Astrocyte (in vitro differentiated cells and primary cell): ENCODE measurements at places on chromosomes 7 and 10.

GRCh38 chr10:36280321-36280741, 638.2 kb upstream of the FZD8 start:
- peak; percentile 20 for DNase-seq

- DNase-seq: peak; percentile 32
These were observed 1.8 kb upstream of the MICALL2 start for GRCh38 chr7:1460821-1461645.

DNA sequence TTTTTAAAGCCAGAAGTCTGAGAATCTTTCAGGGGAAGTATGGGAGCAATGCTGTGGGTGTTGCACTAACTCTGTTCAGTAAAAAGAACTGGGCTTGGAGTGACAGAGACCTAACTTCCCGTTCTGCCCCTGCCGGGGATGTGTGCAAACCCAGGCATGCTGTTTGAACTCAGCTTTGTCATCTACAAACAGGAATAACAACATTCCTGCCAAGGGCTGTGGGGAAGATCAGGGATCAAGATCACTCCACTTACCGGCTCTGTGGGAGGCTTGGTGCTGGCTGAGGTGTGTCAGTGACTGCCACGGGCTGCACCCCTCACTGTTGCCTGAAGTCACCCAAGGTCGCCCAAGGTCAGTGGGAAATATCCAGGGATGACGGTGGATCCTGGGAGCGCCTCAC, 23.1 kb upstream of the DRGX start:
- DNase-seq: no peak

DNA sequence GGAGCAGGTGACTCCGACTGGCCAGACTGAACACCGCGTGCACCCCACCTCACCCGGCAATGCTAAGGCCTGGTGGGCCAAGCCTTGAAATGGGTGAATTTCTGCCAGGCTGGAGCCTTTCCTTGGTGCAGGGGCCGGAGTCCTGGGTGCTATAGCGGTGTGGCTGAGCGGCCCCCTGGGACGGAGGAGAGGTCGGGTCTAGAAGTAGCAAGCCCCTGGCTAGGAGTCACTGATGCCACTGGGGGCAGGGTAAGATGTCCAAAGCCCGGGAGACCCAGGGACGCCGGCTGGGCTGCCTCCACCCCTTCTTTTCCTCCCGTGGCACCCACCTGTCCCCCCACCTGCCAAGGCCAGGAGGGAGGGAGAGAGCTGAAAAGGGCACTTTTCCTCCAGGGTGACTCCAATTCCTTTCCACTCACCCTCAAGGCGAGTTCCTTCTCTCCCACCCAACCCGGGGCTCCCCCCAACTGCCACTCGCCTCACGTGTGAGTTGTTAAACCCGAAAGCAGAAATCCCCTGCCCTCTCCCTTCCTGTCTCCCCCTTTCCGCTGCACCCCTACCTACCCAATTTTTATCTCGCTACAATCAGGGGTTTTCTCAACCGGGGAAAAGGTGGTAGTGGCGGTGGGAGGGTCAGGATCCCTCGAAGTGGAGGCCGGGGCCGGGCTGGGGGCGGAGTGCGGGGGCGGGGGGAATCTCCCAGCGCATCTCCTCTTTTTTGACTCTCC, 6.0 kb upstream of the GATA3 start:
- no peak for DNase-seq

GRCh38 chr10:83332690-83333089, 806.6 kb upstream of the GHITM start:
- DNase-seq: no peak

GRCh38 chr10:13913897-13914296, 327.1 kb downstream of the PRPF18 start:
- no peak for DNase-seq
